ENCODE measurements at places on chromosomes 1 and 21.
A peak's percentile ranks its signal among the peaks of the same experiment; 100 is the strongest.

DNA sequence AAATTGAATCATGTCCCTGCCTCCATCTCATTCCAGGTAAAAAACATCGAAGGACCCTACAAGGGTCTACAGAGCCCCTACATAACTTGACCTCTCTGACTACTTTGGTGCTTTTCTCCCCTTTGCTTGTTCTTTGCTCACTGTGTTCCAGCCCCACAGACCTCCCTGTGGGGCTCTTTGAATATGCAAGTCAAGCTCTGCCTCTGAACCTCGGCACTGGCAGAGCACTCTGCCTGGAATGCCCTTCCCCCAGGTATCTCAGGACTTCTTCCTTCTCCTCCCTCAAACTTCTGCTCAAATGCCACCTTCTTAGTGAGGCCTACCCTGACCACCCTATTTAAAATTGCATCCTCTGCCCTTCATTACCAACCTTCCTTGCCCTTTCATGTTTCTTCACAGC is 87.8 kb upstream of the CD34 start:
- no peak for DNase-seq

DNA sequence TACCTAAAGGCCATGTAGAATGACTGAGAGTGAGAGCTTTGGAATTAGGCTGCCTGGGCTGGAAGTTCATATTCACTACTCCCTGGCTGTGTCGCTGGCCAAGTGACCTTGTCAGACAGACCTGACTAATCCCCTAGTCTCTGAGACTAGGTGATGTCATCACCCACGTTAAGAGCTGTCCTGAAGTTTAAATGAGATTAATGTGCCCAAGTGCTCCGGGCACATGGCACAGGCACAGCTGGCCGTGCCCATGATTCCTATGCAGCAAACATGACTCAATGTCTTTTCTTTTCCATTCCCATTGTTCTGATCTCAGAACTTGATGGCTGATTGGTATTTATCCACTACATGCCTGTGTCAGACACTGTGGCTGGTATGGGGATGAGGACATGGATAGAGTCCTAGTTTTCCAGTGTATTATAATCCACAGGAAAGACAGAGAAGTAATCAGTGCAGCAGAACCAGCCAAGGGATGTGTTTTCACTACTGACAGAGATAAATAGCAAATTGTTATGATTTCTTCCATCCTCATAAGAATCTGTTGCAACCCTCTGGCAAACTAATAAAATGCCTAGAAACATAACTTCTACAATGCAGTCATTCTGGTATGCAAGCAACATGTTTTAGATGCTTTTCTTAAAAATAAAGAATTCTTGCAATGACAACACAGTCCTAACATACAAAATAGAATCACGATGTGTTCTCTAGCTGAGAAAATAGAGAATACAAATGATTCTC is 180.9 kb downstream of the PCP4 start:
- no peak for DNase-seq

- peak; percentile 79 for DNase-seq
Observed at GRCh38 chr1:16076031-16076864, 2.8 kb upstream of the FAM131C start.

GRCh38 chr1:112808861-112809684 is 93.9 kb upstream of the PPM1J start:
- peak; percentile 20 for DNase-seq

DNA sequence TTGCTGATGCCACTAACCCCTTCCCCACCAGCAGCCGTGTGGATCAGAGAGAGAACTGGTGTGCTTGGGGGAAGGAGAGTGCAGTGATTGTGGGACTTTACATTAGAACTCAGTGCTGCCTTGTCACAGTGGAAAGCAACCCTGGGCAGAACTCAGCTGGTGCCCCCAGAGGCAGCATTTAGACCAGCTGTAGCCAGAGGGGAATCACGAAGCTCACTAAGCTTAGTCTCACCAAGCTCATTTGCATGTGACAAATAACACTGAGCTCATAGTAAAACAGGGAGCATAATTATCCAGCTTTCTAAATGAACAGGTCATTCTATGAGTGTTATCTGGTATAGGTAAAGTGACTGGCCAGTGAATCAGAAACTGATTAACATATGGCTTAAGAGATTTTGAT is 9.8 kb upstream of the SMAP2 start:
- no peak for DNase-seq

GRCh38 chr1:163168053-163168452 is 34.7 kb downstream of the RGS5 start:
- DNase-seq = peak; percentile 89

- DNase-seq = no peak
Observed at GRCh38 chr1:160781914-160782689, 13.9 kb upstream of the LY9 start.

GRCh38 chr1:206949208-206949607 is 2.9 kb upstream of the PIGR start:
- no peak for DNase-seq

GRCh38 chr1:5896706-5897660 is 95.2 kb downstream of the NPHP4 start:
- no peak for DNase-seq

GRCh38 chr1:55288245-55288644 is 73.1 kb upstream of the USP24 start:
- DNase-seq = no peak

DNA sequence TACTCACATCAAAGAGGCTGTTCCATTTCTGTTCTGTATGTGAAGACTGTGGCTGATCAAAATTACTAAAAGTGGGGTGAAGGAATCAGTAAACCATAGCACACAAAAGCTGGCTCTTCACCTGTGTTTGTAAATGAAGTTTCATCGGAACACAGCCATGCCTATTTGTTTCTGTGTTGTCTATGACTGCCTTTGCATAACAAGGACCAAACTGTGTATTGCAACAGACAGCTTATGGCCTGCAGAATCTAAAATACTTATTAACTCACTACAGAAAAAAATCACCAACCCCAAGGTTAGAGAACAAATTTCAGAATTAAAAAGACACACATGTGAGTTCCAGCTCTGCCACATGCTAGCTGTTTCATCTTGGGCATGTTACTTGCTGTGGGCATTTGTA is 163.9 kb downstream of the LYPLAL1 start:
- DNase-seq = no peak

DNA sequence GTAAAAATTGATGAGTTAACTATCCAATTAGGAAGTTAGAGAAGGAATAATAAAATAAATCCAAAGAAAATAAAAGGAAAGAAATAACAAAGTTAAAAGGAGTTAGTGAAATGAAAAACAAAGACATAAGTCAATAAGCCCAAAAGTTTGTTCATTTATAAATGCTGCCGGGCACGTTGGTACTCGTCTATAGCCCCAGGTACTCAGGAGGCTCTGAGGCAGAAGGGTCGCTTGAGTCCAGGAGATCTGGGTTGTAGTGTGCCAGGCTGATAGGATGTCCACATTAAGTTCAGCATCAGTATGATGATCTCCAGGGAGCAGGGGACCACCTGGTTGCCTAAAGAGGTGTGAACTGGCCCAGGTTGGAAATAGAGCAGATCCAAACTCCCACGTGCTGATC is 35.5 kb upstream of the VANGL1 start:
- no peak for DNase-seq

GRCh38 chr1:18139198-18139981 is 31.8 kb downstream of the IGSF21 start:
- no peak for DNase-seq

DNA sequence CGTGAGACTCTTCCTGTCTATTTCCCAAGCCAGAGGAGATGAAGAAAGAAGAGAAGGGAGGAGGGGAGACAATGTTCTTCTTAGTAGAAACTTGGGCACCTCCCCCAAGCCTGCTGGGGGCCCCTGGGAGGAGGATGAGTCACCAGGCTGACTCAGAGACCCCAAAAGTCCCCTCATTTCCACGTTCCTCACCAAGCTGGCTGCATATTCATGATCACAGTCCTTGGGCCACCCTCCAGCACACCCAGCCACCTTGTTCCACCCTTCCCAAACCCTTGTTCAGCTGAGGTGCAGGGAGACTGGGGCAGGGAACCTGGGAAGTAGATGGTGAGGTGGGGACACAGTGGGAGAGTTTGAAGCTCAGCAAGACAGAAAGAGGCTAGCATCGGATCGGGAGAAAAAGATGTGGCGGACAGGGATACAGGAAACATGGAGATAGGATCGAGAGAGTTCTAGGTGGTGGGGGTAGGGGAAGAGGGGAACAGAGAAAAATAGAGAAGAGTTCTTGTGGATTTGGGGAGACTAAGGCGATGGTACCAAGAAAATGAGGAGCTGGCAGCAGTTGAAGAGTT is 712 bp downstream of the RAB13 start:
- no peak for DNase-seq

DNA sequence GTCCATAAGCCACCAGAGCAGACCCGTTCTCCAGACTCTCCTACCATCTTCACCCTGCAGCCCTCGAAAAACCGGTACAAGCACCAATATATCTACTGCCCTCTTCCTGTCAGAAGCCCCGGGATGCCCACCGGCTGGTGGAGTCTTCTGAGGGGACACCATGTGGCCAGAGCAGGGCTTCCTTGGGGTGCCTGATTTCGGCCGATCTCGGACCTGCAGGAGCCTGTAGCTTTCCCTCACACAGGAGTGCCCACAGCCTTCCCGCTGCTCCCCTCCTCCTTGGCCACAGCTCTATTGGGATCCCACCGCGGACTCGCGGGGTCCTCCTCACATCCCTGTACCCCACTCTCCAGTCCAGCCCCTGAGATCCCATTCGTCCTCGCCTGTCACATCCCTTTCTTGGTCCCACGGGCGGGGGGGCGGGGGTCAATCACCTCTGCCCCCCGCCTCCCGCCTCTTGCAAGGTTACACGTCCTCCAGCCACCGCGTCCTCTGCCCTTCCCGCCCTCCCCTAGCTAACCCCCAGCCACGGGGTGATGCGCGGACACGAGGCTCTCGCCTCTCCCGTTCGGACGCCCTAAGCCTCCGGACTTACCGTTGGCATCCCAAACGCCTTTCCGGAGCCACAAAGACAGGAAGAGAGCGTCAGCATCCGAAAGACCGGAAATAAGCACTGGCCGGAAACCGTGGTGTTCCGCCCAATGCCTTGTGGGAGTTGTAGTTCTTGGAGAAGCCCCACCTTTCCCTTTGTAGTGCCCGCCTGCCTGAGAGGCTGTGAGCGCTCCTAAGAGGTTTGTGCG is at the start of gene SSR2:
Gene SSR2, minus strand, starts transcription at position 659 of the 800 bp plus-strand sequence. CDS start 784 bp downstream, outside the sequence.
- DNase-seq = peak; percentile 70

DNA sequence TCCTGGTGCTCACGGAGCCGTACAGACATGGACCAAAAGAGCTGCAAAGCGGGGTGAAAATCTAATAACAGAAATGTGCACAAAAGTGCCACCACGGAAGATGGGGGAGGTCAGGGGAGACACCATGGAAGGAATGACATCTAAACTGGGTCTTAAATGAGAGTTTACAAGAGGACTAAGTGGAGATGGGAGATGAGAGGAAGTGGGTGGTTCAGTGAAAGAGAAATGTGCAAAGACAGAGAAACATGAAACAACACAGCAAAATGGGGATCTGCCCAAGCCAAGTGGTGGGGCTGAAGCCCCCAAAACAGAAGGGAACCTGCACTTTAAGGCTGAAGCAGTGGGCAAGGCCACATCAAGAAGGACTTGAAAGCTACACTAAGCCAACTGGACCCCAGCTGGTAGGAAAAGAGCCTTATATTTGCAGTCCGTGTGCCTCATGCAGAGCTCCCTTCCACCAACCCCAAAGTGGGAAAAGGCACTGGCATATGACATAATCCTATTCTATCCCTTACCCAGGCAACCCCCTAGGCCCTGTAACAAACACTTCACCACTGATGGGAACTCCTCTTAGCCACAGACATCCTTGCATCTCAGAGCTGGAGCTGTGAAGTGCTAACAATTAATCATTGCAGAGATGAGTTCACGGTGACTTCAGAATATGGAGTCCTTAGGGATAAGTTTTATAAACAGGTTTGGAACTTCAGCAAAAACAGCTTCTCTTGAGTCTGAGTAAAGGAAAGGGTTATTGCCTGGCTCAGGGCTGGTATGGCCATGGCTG is 198.6 kb upstream of the EDN2 start:
- no peak for DNase-seq

GRCh38 chr1:150493175-150493574 is 6.0 kb downstream of the TARS2 start:
- DNase-seq = no peak

DNA sequence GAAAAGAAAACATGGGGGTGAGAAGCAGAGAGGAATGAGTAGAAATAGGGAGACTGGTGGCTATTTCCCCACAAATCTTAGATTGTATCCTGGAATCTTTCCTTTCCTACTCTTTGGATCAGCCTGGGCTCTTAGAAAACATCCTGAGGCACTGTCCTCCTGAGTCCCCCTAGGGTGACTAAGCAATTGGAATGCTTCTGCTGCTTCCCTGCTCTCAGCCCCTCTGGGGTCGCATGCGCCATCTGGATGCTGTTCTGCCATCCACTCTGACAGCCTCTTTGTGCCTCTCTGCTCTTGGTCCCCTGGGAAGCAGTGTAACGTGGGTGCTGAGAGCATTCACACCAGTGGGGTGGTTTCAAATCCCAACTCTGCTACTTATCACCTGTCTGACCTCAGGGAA is 443.0 kb downstream of the SIPA1L2 start:
- DNase-seq = no peak

DNA sequence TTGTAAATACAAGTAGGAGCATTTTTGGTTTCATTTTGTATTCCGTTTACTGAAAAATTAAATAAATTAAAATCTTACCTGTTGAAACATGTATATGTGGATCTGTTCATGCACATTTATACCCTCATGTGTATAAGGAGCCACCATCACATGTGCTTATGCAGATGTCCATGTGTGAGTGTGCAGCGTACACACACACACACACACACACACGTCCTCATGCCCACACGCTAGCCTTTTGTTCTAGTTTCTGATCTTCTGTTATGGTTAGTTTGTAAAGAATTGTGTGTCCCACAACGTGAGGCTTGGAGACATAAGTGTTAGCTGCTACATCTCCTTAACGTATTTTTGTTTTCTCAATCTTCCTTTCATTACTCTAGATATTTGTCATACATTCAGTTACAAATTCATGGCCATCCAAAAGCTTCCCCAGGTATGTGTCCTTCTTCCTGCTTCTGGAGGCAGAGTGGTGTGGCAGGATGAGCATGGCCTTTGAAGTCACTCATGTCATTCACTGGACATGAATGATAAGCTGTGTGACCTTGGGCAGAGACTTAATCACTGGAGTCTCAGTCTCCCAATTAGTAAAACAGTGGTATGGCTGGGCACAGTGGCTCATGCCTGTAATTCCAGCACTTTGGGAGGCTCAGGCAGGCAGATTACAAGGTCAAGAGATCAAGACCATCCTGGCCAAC is 54.6 kb downstream of the TENT5C start:
- no peak for DNase-seq

DNA sequence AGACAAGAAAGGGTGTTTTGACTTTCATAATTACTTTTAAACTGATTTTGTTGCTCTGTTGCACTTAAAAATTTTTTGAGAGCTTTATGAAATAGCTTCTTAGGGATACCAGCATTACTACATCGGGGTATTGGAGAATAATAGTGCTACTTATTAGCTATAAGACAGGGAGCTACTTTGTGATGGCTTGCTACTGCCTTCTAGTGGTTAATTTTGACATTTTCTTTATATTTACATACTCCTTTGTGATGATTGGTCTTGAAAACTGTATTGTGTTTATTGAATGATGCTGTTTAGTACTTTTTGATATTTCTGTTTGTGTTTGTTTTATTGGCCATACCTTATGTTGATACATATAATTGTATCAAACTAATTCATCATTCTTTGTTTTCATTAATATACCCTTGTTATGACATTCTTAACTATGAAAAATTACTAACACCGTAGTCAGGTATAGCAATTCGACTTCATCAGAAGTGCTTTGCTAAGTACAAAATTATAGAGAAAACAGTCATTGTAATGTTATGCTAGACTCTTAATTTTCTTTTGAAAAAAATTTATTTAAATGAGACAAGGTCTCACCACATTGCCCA is 85.5 kb downstream of the CLIC4 start:
- DNase-seq = peak; percentile 32
